Regular cardiac myocyte (primary cell): ENCODE measurements at places on chromosomes 7 and 10. TPM values are rescaled to one million over a fixed set of nuclear protein-coding genes. Genes with fewer than 3 reads are reported as not detected.

Gene GPR37
- total RNA-seq = not detected in 2 replicates

Gene PALD1
- total RNA-seq = 0.19 and 0.56 TPM in 2 replicates

Gene TDRD1
- total RNA-seq = 1.9 and 5.1 TPM in 2 replicates

Gene POLR2J2
- total RNA-seq = 0.85 and 1.7 TPM in 2 replicates

Gene CAV2
- total RNA-seq = 214 and 229 TPM in 2 replicates

Gene PRKG1
- total RNA-seq = 17.8 and 48.5 TPM in 2 replicates
